Activated CD8-positive, alpha-beta memory T cell treated with anti-CD3 and anti-CD28 coated beads for 1 hour (primary cell): ENCODE measurements at places on chromosomes 5 and 9.

- no peak for DNase-seq
Observed at GRCh38 chr9:87602933-87603643, 105.4 kb downstream of the DAPK1 start.

DNA sequence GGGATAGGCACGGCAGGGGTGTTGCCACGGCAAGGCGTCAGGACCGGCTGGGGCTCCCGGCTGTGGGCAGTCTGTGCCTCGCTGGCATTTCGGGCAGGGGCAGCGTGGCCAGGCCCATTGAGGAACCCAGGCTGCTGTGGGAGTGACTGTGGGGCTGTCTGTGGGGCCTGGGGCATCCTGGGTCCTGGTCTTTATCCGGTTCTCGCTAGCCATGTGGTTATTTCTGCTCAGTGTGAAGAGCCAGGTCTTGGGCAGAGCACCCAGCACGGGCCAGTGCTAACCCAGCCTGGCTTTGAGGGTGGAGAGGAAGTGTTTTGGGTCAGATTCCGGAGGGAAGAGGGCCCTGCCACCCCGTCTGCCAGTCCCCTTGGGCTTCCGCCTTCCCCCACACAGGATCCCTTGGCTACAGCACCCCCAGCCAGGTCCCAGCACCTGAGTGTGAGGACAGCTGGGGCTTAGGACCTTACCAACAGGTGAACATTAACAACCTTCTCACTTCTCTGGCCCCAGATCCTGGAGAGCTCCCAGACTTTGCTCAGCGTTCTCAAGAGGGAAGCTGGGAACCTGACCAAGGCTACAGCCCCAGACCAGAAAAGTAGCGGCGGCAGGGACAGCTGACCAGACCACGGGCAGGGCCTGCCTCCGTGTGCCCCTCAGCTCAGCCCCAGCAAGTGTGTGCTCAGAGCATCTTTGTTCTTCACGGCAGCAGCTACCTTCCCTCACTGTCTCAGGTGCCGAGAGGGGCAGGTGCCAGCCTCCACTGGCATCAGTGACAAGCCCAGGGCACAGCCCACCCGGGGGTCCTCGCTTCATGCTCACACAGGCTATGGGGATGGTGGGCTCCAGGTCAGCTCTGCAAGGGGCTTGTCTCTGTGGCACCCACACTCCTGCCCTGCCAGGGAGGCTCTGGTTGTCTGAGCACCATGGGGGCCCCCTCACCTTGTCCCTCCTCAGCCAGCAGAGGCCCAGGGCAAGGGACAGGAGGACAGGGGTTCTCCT lies 1.1 kb downstream of the SSNA1 start:
- DNase-seq = no peak

DNA sequence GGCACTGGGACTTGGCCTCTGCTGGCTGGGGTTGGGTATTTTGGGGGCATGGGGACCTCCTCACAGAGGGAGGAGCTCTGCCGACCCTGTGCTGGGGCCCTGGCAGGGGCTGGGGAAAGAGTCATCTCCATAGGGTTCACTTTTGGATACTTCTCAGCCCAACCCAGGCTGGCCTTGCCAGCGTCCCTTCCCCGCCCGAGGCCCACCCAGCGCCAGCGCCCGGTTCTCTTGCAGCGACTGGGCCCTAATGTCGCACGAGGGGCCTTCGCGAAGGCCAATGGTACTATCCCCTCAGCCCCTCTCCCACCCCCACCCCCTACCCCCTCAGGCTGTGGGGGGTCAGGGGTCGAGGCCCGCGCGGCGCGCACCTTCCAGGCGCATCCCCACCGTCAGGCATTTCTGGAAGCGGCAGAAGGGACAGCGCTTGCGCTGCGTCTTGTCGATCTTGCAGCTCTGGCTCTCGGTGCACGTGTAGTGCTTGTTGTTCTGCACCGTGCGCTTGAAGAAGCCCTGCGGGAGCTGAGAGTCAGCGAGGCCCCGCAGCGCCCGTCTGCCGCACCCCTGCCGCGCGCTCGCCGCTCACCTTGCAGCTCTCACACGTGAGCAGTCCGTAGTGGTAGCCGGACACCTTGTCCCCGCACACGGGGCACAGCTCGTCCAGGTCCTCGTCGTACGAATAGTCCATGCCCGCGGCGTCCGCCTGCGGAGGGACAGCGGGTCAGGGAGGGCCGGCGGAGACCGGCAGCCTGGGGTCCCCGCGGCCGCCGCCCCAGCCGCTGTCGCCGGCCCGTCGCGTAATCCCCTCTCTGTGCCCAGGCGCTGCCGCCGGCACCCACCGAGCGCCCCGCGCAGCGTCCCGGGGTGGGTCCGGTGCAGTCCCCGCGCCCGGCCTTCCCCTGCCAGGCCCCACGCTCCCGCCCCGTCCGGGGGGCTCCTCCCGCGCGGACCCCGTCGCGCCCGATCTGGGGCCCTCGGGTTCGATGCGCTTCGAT lies 4.2 kb downstream of the NR5A1 start:
- no peak for DNase-seq

DNA sequence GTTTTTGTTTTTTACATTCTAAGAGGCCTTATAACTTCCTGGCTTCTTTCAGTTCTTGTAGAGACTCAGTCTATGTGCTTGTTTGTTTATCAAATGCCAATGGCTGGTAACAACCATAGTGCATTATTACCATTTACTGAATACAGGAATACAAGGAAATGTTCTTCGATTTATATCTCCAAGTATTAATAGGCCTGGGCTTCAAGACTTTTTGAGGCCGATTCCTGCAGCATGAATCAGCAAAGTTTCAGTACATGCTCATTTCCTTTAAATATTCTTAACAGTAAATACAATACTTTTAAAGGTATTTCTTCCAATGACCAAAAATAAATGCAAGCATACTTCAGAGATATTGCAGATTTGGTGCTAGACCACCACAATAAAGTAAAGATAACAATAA lies 535.3 kb downstream of the EFNA5 start:
- no peak for DNase-seq

- no peak for DNase-seq
Observed at GRCh38 chr5:149853331-149853648, 91.3 kb downstream of the PDE6A start.

DNA sequence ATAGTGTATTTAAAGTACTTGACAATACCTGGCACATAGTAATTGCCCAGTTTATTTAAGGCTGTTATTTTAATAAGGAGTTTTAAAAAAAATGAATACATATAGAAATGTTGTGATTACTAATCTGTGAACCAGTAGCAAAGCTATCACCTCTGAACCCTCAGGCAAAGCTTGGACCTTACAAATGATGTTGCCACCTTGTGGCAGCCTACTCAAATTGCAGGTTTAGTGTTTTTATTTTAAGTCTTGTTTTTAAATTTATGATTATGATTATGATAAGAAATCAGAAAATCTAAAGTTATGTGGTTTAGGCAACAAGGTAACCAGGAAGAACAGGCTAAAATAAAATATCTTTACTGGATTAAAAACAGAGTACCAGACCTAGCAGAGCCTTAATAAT lies 35.8 kb downstream of the PPARGC1B start:
- no peak for DNase-seq

DNA sequence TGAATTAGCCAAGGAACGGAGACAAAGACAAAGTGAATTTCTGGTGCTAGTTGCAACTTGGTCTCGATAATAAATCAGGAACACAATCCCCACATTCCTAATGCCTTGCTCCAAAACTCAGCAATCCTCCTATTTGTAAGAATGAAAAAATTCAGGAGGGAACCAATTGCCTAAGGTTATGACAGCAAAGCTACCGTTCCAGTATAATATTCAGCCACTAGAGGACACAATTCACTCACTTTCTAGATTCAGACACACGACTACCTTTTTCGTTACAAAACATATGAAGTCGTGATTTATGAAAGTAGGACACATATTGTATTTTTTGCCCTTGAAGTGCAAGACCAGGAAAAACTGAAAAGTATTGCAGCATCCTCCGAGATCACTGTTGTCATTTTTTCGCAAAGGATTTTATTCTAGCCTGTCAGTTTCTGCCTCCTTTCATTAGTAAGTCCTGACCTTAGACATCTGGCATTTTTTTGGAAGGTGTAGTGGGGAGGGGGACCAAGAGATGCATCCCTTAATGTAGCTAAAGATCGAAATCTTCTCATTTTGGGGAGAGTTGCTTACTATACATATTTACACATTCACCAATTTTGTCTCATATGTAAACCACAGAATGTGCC lies 133.1 kb downstream of the DOCK8 start:
- no peak for DNase-seq

GRCh38 chr9:133789778-133790177 lies 51.6 kb upstream of the SARDH start:
- no peak for DNase-seq

- no peak for DNase-seq
Observed at GRCh38 chr9:16608906-16609305, 261.6 kb downstream of the BNC2 start.

DNA sequence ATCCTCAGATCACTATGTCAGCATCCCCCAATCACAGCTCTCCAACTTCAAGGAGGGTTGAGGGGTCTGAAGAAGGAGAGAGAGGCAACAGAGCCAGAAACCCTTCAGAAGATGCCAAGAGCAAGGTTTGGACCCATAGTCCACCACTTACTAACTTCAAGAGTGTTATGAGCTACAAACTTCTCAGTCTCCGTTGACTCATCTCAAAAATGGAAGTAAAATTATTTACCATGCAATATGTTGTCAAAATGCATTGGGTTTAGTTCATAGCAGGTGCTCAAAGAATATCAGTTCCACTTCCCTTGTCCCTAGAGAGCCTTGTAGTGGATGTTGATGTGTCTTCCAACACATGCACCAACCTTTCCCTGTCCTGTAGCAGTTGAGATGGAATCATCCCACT lies 116.0 kb downstream of the KCNIP1 start:
- no peak for DNase-seq

DNA sequence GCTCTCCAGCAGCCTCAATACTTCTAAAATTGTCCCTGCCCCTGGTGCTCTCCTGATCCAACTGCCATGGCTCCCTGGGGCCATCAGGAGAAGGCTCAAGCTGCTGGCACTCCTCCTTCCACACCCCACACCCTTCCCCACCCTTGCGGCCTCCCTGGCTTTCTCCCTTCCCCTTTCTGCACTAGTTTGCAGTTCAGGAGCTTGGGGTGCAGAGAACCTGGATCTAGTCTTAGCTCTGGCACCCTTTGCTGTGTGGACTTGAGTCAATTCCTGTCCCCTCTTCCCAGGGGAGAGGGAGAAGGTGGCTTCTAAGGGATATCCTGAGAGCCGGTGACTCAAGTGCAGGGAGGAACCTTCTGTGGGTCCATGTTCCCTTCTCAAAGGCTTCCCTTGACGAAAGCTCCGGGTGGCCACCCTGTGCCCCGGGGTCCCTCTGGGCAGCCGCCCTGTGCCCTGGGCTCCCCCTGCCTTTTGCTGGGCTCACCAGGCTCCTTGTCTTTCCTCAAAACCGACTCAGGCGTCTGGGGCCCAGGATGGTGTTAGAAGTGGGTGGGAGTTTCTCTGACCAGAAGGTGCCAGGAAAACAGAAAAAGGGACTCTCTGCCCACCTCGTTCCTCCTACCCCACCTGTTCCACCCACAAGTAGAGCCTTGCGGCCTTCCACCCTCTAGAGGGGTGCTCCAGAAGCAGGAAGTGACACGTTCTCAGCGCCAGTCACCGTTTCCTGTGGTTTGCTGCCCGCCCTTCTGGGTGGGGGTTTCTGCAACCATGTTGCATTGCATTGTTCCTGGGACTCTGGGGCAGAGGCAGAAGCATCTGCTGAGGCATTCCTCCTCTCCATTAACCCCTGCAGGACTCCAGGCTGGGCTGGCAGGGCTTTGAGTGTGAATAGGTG lies 15.0 kb downstream of the GLIPR2 start:
- DNase-seq = peak; percentile 75

DNA sequence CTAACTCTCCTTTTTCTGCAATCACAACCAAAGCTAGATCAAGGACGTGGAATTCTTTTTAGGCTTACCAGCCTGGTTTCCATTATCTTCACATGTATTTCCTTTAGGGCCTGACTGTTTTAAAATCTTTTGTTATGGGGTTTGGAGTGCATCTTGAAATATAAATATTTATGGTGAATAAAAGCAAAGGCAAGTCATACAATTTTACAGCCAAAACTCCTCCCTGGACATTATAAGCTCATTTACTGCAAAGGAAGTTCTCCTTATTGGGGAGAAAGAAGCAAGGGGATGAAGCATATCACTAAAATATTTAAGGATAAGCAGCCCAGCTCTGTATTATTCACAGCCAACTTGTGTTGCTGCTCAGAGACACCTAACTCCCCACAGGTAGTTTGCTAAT lies 132.2 kb upstream of the TARS1 start:
- no peak for DNase-seq

GRCh38 chr5:32100230-32100629 lies 73.9 kb downstream of the GOLPH3 start:
- DNase-seq = no peak

DNA sequence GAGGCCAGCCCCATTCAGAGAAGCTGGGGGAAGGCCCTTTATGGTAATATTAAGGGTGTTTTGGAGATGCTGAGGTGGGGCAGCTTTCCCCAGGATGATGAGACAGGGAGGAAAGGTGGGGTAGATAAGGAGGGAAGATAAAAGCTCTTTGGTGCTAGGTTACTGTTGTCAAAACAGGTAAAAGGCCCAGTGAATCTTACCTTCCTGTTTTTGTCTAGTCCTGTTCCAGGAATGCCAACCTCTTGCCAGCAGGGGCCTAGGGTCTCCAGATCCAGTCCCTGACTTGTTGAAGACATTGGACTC lies 797 bp upstream of the CCL27 start:
- DNase-seq = no peak

- DNase-seq = peak; percentile 22
Observed at GRCh38 chr9:121353241-121354061, 16.6 kb downstream of the STOM start.

- DNase-seq = no peak
Observed at GRCh38 chr9:93479726-93480125, 26.3 kb upstream of the FAM120AOS start.

DNA sequence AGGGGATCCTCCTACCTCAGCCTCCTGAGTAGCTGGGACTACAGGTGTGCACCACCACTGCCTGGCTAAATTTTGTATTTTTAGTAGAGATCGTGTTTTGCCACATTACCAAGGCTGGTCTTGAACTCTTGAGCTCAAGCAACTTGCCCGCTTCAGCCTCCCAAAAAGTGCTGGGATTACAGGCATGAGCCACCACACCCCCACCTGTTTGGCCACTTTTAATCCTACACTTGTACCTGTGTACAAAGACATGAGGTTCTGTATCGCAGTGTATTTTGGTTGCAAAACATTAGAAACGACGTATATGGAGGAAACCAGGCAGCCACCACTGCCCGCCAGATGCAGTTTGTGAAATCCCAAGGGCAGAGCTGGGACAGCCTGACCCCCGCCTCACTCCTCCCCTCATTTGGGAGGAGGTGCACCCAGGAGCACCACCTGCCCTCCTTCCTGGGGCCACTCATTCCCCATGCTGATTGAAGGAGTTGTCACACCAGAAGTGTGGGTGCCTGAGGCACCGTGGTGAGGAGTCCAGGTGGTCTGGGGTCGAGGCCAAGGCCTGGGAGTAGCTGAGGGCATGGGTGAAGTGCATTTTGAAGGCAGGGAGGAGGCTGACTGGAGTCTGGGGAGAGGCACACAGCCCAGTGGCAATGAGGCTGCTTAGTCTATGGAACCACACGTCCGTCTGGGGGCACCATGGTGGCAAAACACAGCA lies 39.3 kb upstream of the OLFM1 start:
- no peak for DNase-seq

GRCh38 chr5:4383102-4383501 lies 757.0 kb upstream of the ADAMTS16 start:
- DNase-seq = no peak

- DNase-seq = no peak
Observed at GRCh38 chr9:81529556-81530193, 159.7 kb downstream of the TLE1 start.
